ENCODE measurements at places on chromosomes 7 and 10.

DNA sequence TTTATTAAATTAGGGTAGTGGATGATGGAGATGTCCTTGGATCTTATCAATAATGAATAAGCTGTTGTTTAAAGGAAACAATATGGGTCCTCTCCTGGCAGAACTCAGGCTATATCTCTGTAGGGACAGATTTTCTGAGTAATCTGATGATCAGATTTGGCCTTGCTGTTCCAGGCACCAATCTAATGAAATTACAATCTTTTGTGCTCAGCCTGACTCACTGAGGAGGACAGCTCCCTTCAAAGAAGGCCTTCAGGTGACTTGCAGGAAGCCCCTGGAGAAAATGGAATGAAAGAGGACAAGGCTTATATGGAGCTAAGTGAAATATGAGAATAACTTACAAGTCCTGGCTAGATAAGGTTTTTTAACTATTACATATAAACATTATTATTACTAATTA is 486.4 kb upstream of the SORCS1 start:
- no peak for DNase-seq

DNA sequence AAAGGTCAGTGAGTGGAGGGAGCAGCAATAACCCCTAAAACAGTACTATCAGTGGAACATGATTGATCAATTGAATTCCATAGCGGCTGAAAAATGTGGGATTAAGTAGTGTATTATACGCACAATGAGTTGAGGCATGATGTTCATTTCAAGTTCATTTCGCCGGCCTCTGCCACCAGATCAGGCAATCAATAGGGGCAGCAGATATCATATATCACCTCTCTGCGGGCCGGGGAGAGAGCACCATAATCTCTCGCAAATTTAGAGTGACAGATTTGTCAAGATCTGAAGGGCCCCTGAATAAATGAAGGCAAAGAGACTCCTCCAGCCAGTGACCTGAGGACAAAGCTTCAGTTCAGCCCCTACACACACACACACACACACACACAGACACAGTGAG is 58.5 kb downstream of the PAX2 start:
- no peak for DNase-seq

GRCh38 chr7:90210981-90211380 is 559 bp upstream of the STEAP2 start:
- DNase-seq = no peak

DNA sequence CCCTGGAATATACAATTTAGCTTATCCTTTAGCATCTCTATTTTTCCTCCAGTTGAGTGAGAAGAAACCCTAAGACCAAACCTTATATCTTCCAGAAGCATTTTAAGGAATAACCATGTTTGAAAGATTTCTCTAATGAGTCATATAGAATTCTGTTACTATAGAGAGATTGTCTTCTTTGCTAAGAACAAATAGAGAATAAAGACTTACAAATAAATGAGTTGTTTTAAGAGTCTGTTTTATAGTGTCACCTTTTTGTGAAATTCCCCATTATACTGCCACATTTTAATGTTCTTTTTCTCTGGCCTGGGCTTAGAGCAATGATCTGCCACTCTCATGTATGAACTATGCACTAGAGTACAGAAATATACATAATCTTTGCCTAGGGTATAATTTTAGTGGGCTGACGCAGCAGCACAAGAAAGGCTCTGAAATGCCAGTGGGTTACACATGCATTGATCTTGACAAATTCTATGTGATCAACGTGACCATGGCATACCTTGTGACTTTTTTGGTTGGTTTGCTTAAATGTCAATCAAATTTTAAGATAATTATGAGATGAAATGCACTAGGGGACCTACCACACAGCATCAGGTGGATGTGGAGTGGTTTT is 145.1 kb upstream of the MKLN1 start:
- DNase-seq = no peak

DNA sequence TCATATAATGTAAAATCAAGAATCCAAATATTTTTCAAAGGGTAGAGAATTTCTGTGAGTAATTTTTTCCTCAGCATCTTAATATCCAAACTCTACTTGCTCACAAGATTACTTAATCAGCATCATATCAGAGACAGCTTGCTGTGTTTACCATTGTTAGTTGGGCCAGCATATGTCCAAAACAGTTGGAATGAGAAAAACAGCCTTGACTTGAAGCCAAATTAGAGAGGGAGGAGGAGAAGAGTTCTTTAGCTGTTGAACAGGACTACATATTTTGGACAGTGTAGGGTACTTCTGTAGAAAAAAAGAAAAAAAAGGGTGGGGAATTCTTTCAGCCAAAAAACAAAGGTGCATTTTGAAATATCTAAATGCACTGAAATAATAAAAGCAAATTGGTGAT is 69.8 kb downstream of the HDAC9 start:
- DNase-seq = peak; percentile 93

DNA sequence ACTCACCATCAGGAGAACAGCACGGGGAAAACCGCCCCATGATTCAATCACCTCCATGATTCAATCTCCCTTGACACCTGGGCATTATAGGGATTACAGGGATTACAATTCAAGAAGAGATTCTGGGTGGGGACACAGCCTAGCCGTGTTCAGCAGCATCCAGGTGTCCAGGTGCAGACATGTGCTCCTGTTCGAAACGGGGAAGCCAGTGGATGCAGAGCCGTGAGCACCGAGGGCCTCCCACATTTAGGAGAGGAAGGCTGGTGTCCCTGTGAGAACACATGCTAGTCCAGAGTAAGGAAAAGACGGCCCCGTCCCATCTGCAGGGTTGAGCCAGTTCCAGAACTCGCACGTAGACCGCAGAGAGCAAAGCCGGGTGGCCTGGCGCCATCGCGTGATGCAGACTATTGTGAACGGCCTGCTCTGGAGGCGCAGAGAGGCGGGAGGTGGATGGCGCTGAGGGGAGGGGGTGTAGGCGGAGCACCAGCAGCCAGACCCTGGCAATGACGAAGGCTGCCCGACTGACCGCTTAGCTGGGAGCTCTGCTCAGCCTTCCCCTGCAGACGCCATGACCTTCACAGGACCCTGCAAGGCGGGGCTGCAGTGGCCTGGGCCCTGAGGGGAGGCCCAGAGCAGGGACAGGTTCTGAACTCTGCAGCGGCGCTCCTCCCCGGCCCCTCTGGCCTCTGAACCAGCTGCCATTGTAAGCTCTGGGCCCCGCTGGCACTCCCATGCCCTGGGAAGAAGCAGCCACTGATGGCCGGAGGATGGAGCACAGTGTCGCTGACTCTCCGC is 141.6 kb upstream of the TCERG1L start:
- no peak for DNase-seq

GRCh38 chr7:95730493-95731280 is 41.7 kb upstream of the DYNC1I1 start:
- DNase-seq = no peak

All from NCI-H446 (cell line).